Fibroblast of mammary gland (primary cell): ENCODE measurements at places on chromosomes 3 and 15.
A peak's percentile ranks its signal among the peaks of the same experiment; 100 is the strongest.

DNA sequence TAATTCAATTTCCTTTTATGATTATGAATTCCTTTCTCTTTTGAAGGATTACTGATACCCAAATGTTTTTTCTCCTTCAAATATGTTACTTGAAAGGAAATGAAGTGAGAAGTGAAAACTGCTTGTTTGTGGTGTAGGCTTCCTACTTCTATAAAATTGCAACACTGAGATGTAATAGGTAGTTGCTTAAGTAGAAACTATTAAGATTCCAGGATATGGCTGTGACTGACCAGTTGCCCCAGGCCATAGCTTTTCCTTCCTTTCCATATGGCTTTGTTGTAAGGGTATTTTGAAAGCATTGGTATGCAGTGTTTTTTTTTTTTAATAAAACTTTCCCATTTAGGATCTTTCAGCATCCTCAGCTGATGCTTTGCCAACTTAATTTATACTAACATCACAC is 28.5 kb downstream of the DNAJC13 start:
- peak; percentile 46 for DNase-seq

DNA sequence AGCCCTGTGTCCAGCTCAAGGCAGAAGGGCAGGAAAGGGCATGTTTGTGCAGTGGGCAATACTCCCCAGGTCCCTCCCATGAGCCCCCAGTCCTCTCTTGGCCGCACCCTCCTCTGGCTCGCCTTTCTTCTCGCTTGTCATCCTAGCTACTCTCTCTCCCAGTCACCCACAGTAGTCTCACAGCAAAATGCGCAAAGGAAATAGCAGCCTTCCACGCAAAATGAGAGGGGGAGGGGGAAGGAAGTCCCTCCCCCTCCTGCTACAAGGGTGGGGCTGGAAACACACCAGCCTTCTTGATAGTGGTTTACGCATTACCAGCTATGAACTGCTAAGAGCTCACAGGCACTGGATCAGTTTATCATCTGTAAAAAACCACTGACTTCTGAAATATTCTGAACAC is 83.8 kb downstream of the GADL1 start:
- DNase-seq = no peak

GRCh38 chr3:156964577-156964976 is 138.4 kb downstream of the LEKR1 start:
- peak; percentile 26 for DNase-seq

DNA sequence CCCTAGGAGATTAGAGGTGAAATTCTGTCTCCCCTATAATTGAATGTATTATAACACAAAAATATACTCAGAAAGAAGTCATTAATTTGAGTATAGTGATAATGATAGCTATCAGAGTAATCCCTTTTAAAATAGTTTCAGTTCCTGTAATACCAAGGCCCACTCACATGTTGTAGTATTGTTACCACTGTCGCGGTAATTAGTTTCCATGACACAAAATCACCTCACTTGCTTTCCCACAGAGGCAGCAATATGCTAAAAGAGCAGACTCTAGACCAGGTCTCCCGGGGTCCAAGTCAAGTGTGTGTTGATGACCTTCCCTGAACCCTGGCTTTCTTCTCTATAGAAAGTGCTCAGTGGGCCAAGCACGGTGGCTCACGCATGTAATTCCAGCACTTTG is 39.5 kb upstream of the NSMCE3 start:
- DNase-seq = no peak

DNA sequence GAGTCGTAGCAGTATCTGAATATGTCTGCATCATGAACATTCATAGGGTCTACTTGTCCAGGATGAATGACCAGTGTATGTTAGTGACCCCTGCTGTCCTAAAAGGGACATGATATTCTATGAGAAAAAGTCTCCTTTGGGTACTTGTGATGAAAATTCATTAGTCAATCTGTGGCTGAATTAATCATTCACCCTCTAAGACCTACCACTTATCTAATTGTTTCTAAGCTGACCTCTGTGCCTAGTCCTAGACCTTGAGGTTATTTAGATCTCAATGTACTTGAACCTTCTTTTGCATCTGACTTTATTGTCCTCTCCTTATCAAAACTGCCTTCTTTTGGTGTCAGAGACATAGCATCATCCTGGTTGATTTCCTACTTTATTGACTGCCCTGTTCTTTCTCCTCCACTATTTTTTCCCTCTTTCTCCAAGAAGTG is 799.3 kb downstream of the DIPK2A start:
- peak; percentile 56 for DNase-seq
